ENCODE measurements at places on chromosomes 16 and 17. TPM values are rescaled to one million over a fixed set of nuclear protein-coding genes. Genes with fewer than 3 reads are reported as not detected.

- no peak for DNase-seq
Measured at GRCh38 chr16:51834133-51834532, 683.1 kb upstream of the SALL1 start.

DNA sequence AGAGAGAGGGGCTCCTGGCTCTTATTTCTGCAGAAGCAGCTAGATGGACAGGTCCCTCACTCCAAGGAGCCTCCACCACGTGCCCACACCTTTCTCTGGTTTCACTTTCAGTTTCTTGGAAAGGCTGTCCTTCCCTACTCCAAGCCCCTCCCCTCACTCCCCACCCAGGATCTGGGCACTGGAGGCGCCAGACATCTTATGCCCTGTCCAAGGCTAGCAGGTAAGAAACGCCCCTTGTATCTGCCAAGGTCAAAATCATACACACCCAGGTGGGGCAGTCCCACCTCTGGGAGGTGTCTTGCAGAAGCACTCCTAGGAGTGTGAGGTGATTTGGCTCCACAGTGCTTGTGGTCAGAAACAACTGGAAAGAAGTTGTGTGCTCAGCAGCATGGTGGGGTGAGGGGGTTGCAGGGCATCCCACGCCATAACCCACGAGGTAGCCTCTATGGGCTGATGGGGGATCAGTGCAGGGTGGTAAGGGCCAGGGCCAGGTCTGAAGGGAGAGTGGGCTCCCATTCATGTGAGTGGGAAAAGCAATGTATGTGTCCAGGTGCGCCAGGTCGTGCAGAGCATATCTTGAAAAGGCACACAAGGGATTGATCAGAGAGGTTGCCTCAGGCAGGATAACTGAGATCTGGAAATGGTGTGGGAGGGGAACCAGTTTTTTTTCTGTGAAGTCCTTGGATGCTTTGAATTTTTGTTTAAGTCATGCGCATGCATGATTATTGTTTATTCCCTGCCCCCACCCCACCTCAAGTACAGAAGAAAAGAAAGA is 31.8 kb upstream of the PRM1 start:
- DNase-seq = no peak

- no peak for DNase-seq
Measured at GRCh38 chr17:29376667-29377270, 13.4 kb upstream of the TAOK1 start.

GPRC5C gene
- total RNA-seq = 114 TPM

ALDH3A1 gene
- 0.17 TPM for total RNA-seq

WSCD1 gene
- 10.3 TPM for total RNA-seq

WWP2 gene
- 18.6 TPM for total RNA-seq
